ENCODE measurements at places on chromosomes 11 and 22.

- no peak for DNase-seq
Observed at GRCh38 chr11:45141171-45141570, 5.3 kb upstream of the PRDM11 start.

GRCh38 chr11:134001088-134001487 lies 44.3 kb upstream of the IGSF9B start:
- no peak for DNase-seq

- no peak for DNase-seq
Observed at GRCh38 chr11:27350511-27350910, 12.5 kb downstream of the CCDC34 start.

GRCh38 chr11:72066855-72067254 lies 13.5 kb downstream of the NUMA1 start:
- no peak for DNase-seq

GRCh38 chr11:73961321-73961720 lies 10.5 kb downstream of the DNAJB13 start:
- DNase-seq: no peak

- no peak for DNase-seq
Observed at GRCh38 chr11:102006835-102007566, 40.2 kb upstream of the CFAP300 start.

DNA sequence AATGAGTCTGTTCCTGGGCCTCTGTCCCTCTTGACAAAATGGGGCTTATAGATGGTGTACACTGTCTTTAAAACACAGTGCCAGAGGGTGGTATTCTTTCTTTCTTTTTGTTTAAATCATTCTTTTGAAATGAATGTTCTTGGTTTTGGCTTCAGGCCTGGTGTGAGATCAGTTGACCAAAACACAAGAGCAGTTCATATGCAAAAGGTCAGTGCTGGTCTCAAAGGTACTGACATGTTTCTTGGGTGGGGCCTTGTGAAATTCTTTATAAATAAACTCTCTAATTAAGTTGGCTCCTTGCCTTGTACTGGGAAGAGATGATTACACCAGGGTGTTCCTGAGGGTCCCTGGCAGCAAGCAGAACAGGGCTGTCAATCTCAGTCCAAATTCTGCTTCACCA lies 110.0 kb downstream of the FBXO7 start:
- no peak for DNase-seq

- DNase-seq: no peak
Observed at GRCh38 chr11:46120346-46121300, 631 bp downstream of the PHF21A start.

- DNase-seq: no peak
Observed at GRCh38 chr22:19851291-19852176, 3.1 kb downstream of the GNB1L start.

DNA sequence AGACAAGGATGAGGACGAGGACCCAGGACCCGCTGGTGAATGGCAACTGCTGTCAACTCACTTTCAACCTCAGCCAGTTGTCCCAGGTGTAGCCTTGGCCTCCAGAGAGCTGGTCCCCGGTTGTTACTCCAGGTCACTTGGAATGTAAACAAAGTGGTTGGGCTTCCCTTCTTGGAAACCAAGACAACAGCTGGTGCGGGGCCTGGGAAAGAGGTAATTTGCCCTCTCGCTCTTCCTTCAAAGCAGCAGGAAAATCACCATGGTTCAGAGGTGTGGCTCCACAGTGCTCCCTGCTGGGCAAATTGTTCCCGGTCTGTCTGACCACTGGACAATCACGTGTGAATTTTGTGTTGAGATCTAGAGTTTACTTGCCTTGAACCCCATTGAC lies 15.0 kb downstream of the SLC1A2 start:
- DNase-seq: no peak

DNA sequence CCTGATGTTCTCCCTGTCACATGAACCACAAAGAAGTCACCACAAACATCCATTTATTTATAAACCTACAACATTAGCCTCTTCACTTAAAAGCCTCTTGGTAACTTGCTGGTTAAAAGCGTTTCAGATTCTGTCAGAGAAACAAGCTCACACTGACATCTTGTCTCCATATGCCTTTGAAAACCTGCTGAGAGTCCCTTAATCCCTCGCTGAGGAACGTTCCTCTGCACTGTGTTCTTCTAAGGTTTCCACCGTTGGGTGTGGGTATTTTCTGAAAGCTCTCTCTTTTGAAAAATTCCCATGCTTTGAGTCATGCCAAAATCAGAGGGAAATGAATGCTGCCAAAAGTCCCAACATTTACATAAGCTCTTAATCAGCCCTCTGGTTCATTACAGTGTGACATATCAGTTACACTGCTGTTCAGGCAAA lies 149.8 kb downstream of the CCDC34 start:
- no peak for DNase-seq

- no peak for DNase-seq
Observed at GRCh38 chr11:73889019-73889418, 12.2 kb downstream of the PAAF1 start.

GRCh38 chr11:63023841-63024648 lies 8.4 kb upstream of the SLC22A8 start:
- DNase-seq: peak; percentile 27

- DNase-seq: peak; percentile 52
Observed at GRCh38 chr22:50276143-50276542, 6.0 kb upstream of the MAPK11 start.

DNA sequence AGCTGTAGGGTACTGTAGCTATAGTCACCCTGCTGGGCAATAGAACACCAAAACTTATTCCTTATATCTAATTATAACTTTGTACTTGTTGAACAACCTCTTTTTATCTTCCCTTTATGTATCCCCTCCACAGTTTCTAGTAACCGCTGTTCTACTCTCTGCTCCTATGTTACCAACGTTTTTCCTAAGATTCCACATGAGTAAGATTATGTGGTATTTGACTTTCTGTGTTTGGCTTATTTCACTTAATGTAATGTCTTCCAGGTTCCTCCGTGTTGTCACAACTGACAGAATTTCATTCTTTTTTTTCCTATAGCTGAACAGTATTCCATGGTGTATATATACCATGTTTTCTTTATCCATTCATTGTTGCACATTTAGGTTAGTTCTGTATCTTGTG lies 258.4 kb downstream of the DYNC2H1 start:
- DNase-seq: no peak

GRCh38 chr11:94560834-94561233 lies 6.3 kb upstream of the PIWIL4 start:
- DNase-seq: no peak

DNA sequence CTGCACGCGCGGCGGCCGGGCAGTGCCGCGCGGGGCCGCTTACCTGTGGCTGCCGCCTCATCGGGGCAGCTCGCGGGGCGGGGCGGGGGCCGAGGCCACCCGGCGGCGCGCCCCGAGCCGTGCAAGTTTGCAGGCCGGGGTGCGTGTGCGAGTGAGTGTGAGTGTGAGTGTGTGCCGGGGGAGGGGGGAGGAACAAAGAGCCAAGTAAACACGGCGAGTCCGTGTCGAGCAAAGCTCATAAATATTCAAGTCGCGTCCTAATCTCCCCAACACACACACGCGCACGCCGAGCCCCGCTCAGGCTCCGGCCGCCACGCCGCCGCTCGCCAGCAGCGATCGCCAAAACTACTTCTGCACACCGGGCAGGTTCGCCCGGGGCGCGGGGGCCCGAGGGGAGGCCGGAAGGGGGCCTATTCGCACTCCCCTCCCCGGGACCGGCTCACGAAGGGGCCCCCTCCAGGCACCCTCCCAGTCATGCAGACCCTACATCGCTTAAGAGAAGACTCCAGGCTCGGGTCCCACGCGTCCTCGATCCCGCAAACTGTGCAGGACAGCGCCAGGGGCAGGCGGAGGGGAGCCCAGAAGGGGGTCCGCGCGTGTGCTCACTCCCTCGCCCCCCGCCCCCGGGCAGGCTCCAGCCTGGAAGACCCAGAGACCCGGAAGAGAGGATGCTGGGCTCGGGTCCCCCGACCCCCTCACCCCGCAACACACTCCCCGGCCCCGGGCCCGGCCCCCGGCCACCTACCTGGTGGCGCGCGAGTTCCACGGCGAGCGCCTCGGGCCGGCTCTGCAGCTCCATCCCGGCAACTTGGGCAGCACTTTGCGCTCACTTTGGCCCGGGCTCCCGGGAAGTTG lies 827 bp downstream of the PHF21B start:
- DNase-seq: no peak

DNA sequence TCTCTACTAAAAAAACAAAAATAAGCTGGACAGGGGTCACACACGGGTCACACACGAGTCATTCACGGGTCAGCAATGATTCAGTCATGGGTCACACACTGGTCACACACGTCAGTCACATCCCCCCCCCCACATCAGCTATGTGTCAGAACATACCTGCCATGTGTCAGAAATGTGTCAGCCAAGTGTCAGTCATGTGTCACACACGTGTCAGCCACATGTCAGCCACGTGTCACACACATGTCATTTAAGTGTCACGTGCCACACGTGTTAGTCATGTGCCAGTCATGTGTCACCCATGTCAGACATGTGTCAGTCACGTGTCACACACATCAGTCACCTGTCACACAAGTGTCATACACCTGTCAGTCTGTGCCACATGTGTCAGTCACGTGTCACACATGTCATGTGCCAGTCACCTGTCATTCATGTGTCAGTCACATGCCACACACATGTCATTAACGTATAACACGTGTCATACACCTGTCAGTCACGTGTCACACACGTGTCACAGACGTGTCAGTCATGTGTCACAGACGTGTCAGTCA lies 28.7 kb upstream of the MMP20 start:
- DNase-seq: no peak

DNA sequence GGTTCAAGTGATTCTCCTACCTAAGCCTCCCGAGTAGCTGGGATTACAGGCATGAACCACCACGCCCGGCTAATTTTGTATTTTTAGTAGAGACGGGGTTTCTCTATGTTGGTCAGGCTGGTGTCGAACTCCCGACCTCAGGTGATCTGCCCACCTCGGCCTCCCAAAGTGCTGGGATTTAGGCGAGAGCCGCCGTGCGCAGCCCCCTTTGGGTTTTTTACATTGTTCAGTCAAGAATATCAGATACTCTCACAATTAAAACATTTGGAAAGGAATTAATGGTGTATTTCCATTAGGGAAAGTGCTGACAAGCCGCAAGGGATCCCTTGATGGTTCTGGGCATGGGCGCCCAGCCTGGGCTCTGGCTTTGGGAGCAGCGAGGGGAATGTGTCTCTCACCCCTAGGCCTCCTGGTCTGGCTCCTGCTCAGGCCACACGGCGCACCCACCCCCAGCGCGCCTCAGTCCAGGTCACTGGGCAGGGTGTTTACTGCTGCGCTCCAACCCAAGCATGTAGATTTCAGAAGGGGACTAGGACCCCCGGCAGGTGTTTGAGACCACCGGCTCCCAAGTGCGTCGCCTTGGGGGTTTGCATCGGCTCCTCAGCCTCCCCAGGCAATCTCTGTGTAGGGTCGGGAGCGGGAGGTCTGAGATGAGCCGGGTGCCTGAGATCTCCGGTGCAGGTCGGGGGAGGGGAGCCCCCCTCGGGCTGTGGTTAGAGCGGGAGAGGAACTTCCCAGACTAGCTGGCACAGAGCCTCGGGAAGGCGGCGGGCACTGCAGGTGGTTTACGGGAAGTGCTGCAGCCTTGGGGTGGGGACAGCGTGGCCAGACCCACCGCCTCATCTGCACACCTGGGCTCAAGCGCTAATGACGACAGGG lies 809 bp upstream of the IRF7 start:
- DNase-seq: no peak

GRCh38 chr11:110424775-110425444 lies 4.8 kb upstream of the FDX1 start:
- DNase-seq: no peak

DNA sequence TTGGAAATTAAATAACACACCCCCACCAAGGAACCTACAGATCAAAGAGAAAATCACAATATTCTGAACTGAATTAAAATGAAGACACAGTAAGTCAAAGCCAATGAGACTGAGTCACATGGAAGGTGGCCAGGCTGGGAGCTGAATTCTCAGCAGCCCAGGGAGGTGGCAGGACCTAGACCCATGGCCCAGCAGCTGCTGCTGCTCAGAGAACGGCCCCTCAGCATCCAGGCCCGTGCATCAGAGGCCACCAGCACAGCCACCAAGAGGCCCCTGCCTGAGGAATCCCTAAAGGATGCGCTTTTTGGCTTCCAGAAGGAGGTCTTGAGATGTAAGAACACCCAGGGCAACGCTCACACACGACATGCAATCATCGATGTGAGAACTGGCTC lies 35.0 kb downstream of the TBX1 start:
- DNase-seq: no peak

DNA sequence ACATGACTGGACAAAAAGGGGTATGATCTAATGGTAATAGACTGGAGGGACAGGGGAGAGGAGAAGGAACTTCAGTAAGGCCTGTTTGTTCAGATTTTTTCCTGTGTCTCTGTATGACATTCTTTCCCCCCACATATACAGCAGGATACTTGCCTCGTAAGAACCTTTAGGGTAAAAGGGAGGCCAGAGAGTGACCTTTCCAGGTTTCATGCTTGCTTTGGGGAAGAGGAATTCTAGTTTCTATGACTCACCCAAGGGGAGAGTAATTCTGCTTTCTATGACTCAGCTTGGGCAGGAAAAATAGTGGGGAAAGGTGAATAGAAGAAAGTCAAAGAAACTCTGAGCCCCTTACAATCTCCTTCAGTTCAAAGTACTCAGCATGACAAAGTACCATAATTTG lies 457.0 kb downstream of the DLG2 start:
- no peak for DNase-seq

DNA sequence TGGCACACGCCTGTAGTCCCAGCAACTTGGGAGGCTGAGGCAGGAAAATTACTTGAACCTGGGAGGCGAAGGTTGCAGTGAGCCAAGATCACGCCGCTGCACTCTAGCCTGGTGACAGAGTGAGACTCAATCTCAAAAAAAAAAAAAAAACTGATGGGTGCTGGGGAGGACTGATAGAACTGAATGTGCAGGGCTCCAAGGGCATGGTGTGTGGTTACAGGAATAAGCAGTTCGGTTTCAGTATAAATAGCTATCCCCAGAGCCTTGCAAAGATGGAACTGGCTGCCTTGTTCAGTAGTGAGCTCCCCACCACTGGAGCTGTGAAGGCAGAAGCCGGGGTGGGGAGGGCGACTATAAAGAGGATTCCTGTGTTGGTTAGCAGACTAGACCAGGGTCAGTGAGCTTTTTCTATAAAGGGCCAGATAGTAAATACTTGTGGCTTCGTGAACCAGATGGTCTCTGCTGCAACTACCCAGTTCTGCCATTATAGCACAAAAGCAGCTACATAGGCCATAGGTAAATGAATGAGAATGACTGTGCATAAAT lies 5.9 kb downstream of the TOM1 start:
- DNase-seq: no peak

DNA sequence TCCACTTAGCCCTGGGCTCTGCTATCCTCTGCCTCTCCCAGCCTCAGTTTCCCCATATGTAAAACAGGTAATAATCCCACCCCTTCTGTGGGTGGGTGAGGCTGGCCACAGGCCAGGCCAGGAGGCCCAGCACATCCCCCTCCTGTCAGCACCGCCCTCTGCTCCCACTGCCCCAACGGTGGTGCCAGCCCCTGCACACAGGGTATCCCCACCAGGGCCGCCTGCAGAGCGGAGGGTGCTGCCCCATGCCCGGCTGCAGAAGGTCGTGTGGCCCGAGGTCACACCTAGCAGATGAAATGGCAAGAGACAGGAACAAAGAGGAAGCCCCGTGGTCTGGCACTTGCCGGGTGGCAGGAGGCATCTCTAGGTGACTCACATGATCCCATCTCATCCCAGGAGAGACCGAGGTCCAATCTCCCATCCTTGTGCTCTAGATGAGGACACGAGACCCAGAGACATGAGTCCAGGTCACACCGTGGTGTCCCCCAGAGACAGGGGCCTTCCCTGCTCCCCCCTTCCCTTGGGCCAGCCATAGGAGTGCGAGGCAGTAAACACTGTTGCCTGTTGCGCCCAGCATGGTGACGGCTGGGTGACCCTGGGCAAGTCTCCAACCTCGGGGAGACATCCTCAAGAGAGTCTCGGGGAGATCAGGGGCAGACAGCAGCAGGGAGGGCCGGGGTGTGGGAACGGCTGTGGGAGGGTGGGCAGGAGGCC lies 27.2 kb upstream of the PPARA start:
- DNase-seq: no peak

All from esophagus squamous epithelium (tissue), 5 donors.